Skeletal muscle tissue (tissue), 5 donors: ENCODE measurements at places on chromosomes 2 and 18. TPM values are rescaled to one million over a fixed set of nuclear protein-coding genes. Genes with fewer than 3 reads are reported as not detected.

The SERPINB10 gene
- 1.0 TPM for total RNA-seq

The C2orf72 gene
- 1.0 TPM for total RNA-seq

The PTH2R gene
- 0.52 TPM for total RNA-seq

The CYP26B1 gene
- total RNA-seq, result 6.8 TPM

The CYP27C1 gene
- 2.6 TPM for total RNA-seq

The PAX8 gene
- total RNA-seq, result not detected
